ENCODE measurements at places on chromosomes 11 and 22. TPM values are rescaled to one million over a fixed set of nuclear protein-coding genes. Genes with fewer than 3 reads are reported as not detected.

The TMEM184B gene
- total RNA-seq: 73.2 TPM

The ATG13 gene
- total RNA-seq: 118 TPM

The OR52R1 gene
- not detected for total RNA-seq

The RTN4RL2 gene
- 0.32 TPM for total RNA-seq

- H3K4me1 ChIP-seq: no peaks in the 10 kb centered on the region
- no peaks in the 10 kb centered on the region for H3K36me3 ChIP-seq
- H3K27me3 ChIP-seq: peaks cover 32% of the 10 kb centered on the region
- no peak for DNase-seq
Measured at GRCh38 chr11:1803246-1803645, 31.5 kb upstream of the SYT8 start.

DNA sequence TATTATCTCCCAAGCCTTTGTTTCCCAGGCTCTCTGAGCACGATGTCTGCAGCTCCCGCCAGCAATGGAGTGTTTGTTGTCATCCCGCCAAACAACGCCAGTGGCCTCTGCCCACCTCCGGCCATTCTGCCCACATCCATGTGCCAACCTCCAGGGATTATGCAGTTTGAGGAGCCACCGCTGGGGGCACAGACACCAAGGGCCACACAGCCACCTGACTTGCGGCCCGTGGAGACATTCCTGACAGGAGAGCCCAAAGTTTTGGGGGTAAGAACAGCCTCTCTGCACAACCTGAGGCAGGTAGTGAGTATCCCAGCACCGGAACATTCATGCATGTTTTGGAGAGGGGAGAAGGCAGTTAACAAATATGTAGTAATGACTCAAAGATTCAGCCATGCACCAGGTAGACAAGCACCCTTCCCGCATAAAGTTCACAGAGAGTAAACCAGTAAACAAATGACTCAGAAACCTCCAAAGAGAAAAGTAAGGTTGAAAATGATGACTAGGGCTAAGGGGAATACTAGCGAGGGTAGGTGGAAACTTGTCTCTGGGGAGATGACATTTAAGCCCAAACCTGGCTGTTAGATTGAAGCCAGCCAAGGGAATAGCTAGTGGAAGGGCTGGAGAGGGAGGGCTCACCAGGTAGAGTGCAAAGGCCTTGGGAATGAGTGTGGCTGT lies 7.2 kb downstream of the MS4A15 start:
- H3K27me3 ChIP-seq: peaks cover 68% of the 10 kb centered on the region
- no peaks in the 10 kb centered on the region for H3K36me3 ChIP-seq
- H3K4me1 ChIP-seq: no peaks in the 10 kb centered on the region
- no peak overlapping the region for H3K27ac ChIP-seq
- no peak overlapping the region for H3K4me3 ChIP-seq

DNA sequence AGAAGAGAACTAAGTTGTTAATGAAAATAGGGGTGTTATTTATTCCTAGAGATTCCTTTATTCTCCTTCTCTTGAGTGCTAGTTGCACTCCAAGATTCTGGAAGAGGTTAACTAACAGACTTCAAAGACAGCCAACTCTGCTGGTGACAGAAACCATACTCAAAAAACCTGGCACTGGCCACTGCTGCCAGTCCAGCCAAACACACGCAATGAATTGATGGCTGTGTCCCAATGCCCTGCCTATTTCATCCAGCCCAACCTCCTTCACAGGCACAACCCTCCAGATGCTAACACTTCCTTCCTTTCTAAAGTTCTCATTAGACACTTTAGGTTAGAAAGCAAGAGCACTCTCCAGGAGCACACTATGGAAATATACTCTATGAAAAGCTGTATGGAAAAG lies 150.8 kb upstream of the C11orf58 start:
- no peak overlapping the region for H3K4me3 ChIP-seq
- no peaks in the 10 kb centered on the region for H3K4me1 ChIP-seq

DNA sequence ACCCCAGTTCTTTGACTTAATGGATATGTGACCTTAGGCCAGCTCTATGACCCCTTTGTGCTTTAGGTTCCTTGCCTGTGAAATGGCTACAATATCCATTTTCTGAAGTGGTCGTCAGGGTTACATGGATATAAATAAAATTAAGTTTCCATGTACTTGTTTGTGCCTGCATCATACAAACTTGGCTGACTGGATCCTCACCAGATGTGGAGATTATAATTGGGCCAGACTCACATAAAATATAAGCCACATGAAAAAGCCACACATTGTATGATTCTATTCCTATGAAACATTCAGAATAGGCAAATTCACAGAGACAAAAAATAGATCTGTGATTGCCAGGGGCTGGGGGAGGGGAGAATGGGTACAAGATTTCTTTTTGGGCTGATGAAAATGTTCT lies 100.9 kb upstream of the USP47 start:
- no peak for DNase-seq
- no peak overlapping the region for H3K27ac ChIP-seq
- H3K4me1 ChIP-seq: no peaks in the 10 kb centered on the region
- H3K4me3 ChIP-seq: no peak overlapping the region
- no peaks in the 10 kb centered on the region for H3K36me3 ChIP-seq

DNA sequence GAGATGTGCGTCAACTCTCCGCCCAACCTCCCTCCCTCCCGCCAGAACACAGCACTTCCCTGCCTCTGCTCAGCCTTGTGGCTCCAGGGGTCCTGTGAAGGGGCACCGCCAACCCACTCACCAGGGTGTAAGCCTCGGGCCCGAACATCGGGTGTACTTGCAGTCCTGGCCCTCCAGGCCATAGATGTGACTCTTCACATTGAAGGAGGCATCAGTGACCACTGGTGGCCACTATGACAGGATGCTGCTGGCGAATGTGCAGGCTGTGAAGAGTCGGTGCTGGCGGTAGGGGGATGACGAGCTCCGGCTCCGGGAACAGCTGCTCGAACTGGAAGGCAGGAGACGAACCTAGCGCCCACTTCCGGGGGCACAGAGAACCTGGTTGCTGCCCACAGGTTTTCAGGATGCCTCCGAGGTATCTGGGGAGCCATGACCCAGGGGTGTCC lies 97.4 kb downstream of the MED15 start:
- H3K36me3 ChIP-seq: no peaks in the 10 kb centered on the region
- no peak overlapping the region for H3K27ac ChIP-seq
- H3K4me1 ChIP-seq: no peaks in the 10 kb centered on the region
- H3K4me3 ChIP-seq: no peak overlapping the region
- H3K27me3 ChIP-seq: 0 out of 2 replicates have a peak, but pooled peaks cover 3% of the 10 kb centered on the region

GRCh38 chr11:131307506-131307905 lies 62.9 kb upstream of the NTM start:
- no peaks in the 10 kb centered on the region for H3K4me1 ChIP-seq
- H3K27ac ChIP-seq: no peak overlapping the region
- H3K27me3 ChIP-seq: peaks cover 28% of the 10 kb centered on the region
- no peak for DNase-seq

DNA sequence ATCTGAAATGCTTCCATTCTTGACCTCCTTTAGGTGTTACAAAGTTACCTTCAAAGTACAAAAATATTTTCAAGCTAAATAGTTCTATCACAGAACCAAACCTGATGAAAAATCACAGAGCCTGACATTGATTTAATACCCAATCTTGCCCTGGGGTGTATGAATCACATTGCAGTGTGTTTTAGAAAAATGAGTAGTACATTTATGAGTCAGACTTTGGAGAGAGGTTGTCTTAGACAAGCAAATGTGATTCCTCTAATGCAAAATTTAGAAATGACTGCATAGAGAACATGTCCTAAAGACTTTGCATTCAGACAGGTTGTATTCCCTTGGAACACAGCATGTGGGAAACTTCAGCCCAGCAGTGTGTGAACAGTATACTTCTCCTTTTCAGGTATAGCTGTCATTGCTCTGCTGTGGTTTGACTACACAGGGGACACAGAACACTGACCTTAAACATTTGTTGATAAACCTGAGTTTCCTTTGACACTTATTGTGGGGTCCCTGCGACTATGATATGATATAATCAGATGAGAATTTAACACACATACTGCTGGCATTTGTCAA lies 972.1 kb downstream of the JRKL start:
- no peaks in the 10 kb centered on the region for H3K36me3 ChIP-seq
- H3K4me3 ChIP-seq: no peak overlapping the region
- H3K4me1 ChIP-seq: no peaks in the 10 kb centered on the region
- no peaks in the 10 kb centered on the region for H3K27me3 ChIP-seq
- no peak overlapping the region for H3K27ac ChIP-seq

DNA sequence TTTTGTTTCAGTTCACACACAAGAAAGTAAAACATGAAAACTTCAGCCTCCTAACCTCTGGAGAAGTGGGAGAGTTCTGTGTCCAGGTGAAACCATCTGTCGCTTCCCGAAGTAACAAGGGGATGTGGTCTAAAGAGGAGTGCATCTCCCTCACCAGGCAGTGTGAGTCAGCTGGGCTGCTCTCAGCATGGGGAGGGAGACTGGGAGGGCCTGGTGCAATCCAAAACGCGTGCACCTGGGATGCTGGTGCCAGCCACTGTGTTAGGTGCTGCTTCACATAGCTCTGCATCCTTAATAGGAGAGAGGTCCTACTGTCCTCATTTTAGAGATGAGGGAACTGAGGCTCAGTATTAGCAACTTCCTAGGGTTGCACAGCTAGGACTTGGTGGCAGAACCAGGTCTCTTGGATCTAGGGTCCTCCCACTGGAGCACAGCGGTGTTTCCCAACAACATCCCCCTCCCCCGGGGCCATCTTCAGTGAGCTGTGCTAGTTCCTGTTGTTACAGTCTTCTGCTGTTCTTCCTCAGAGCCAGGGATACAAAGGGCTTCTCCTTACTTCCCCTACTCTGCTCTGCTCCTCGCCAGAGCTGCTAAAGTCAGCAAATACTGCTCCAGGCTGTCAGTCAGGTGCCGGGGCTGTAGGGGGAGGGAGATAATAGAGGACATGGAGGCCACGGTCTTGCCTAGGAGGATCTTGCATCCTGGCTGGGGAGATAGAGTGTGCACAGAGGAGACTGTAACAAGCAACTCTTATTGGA lies 8.0 kb downstream of the IL10RA start:
- no peak overlapping the region for H3K27ac ChIP-seq
- no peaks in the 10 kb centered on the region for H3K4me1 ChIP-seq
- no peak for DNase-seq
- H3K36me3 ChIP-seq: no peaks in the 10 kb centered on the region
- H3K27me3 ChIP-seq: no peaks in the 10 kb centered on the region

- H3K27ac ChIP-seq: no peak overlapping the region
- no peaks in the 10 kb centered on the region for H3K36me3 ChIP-seq
- no peak for DNase-seq
- H3K4me1 ChIP-seq: no peaks in the 10 kb centered on the region
Measured at GRCh38 chr11:113137713-113138529, 176.5 kb upstream of the TTC12 start.

- no peaks in the 10 kb centered on the region for H3K36me3 ChIP-seq
- no peaks in the 10 kb centered on the region for H3K27me3 ChIP-seq
- peaks cover 13% of the 10 kb centered on the region for H3K4me1 ChIP-seq
- H3K27ac ChIP-seq: no peak overlapping the region
- H3K4me3 ChIP-seq: no peak overlapping the region
Measured at GRCh38 chr11:13292970-13293369, 15.4 kb downstream of the BMAL1 start.

DNA sequence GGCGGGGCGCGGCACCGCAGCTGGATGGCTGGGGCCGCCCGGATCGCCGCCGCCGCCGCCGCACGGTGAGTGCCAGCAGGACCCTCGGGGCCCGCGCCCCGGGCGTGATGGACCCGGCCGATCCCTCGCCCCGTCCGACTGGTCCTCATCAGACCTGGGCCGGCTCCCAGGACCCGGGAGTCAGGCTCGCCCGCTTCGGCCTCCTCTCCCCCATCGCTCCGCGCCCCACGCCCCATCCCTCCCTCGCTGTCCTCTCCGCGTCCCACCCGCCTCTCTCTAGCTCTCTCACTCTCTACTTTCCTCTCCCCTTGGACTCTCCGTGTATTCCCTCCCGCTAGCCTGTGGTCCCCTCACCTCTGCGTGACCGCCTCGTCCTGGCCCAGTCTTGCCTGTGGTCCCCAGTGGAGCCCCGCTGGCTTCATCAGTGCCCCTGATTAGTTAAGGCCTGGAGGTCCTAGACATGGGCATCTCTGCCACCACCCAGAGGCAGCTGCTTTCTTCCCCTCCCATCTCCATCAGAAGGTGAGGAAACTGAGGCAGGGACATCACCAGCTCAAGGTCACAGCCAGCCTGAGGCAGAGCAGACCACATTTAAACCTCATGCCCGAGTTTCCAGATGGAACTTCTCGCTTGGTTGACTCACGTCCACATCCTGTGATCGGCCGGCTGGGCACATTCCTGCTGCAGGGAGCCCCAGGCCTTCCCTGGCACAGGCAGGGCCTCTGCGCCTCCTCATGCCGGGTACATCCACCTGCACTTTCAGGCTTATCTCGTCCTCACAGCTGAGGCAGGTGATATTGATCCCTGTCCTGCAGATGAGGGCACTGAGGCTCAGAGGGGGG lies 429 bp downstream of the SLC39A13 start:
- H3K4me1 ChIP-seq: peaks cover 36% of the 10 kb centered on the region
- peak overlapping the region; percentile 100 for H3K27ac ChIP-seq
- no peaks in the 10 kb centered on the region for H3K36me3 ChIP-seq

DNA sequence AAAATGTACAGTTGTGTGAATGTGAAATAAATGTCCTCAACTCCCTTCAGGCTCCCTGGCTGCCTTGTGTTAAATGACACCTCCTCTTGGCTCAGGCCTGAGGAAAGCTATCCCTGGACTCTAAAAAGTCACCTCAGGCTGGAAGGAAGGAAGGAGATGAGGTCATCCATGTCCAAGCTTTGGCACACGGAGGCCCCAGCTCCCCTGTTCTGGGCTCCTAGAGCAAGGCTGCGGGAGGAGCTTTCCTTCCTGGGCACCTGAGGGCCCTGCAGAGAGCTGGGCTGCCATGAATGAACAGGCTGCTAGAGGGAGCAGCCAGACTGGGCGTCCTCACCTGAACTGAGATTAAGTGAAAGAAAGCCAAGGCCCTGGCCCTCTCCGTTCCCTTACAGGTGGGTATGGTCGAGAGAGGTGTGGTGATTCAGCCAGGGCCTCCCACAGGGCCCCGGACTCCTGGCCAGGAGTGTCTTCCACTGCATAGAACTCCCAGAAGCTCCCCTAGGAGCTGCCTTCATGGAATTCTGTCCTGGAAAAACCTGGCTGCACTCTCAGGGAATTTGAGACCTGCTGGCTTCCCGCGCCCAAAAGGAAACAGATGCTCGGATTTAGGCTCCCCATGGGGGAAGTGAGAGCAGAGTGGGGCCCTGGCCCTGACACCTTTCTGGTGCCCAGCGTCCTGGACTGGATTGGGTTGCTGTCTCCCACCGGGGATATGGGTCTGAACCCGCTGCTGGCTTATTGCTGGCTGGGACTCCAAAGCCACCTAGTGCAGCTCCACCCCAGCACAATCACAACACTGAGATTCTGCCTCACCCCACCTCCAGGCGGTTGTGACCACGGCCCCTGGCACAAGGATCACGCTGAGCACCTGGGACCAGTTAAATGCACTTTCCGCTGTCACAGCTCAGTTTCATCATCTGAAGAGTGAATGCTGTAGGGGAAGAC lies 22.2 kb downstream of the MYBPC3 start:
- H3K4me3 ChIP-seq: no peak overlapping the region
- DNase-seq: peak; percentile 43
- no peak overlapping the region for H3K27ac ChIP-seq
- no peaks in the 10 kb centered on the region for H3K36me3 ChIP-seq
- H3K4me1 ChIP-seq: no peaks in the 10 kb centered on the region

GRCh38 chr11:14045417-14045816 lies 82.9 kb downstream of the SPON1 start:
- DNase-seq: no peak
- no peaks in the 10 kb centered on the region for H3K36me3 ChIP-seq
- H3K4me3 ChIP-seq: no peak overlapping the region
- H3K27ac ChIP-seq: no peak overlapping the region

GRCh38 chr11:122367809-122368231 lies 251.8 kb upstream of the BLID start:
- H3K4me1 ChIP-seq: peaks cover 28% of the 10 kb centered on the region
- H3K27me3 ChIP-seq: no peaks in the 10 kb centered on the region
- H3K4me3 ChIP-seq: peak overlapping the region; percentile 78
- no peaks in the 10 kb centered on the region for H3K36me3 ChIP-seq
